Breast epithelium (tissue), 4 donors: ENCODE measurements at places on chromosomes 2 and 18. TPM values are rescaled to one million over a fixed set of nuclear protein-coding genes. Genes with fewer than 3 reads are reported as not detected.

GRCh38 chr2:165390875-165391274 lies 78.6 kb upstream of the CSRNP3 start:
- H3K4me1 ChIP-seq = no peaks in the 10 kb centered on the region
- no peak overlapping the region for H3K4me3 ChIP-seq
- no peaks in the 10 kb centered on the region for H3K36me3 ChIP-seq
- no peaks in the 10 kb centered on the region for H3K27me3 ChIP-seq
- no peak overlapping the region for H3K27ac ChIP-seq
- no peak for DNase-seq

- H3K27ac ChIP-seq = no peak overlapping the region
- H3K4me3 ChIP-seq = no peak overlapping the region
- no peaks in the 10 kb centered on the region for H3K27me3 ChIP-seq
- peaks cover 3% of the 10 kb centered on the region for H3K4me1 ChIP-seq
Observed at GRCh38 chr2:237618449-237618848, 8.9 kb upstream of the LRRFIP1 start.

DNA sequence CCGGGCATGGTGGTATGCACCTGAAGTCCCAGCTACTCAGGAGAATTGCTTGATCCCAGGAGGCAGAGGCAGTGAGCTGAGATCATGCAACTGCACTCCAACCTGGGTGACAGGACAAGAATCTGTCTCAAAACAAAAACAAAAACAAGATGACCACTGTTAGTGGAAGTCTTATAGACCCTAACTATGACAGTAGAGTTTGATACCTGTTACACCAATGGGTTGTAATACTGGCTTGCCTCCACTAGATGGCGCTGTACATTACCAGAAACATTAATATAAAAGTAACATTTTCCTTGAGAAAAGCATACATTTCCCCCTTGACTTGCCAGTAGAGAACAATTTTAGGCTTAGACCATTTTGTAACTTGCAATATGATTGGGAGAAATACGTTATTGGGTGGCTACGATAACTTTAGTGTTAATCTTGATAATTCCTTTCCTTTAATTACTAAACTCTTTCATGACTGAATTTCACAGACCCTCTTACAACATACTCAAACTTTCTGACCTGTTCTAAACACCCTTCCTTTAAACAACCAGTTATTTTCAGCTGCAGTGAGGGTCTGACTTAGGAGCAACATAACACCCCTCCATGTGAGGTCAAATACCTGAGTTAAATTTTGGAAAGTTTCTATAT lies 19.5 kb downstream of the SLC25A52 start:
- no peaks in the 10 kb centered on the region for H3K4me1 ChIP-seq
- H3K27me3 ChIP-seq = no peaks in the 10 kb centered on the region
- no peak for DNase-seq
- no peaks in the 10 kb centered on the region for H3K36me3 ChIP-seq
- no peak overlapping the region for H3K4me3 ChIP-seq

- peaks cover 6% of the 10 kb centered on the region for H3K4me1 ChIP-seq
- no peaks in the 10 kb centered on the region for H3K36me3 ChIP-seq
- DNase-seq = no peak
- H3K4me3 ChIP-seq = no peak overlapping the region
- H3K27me3 ChIP-seq = no peaks in the 10 kb centered on the region
Observed at GRCh38 chr2:195601361-195601760, 55.7 kb upstream of the SLC39A10 start.

DNA sequence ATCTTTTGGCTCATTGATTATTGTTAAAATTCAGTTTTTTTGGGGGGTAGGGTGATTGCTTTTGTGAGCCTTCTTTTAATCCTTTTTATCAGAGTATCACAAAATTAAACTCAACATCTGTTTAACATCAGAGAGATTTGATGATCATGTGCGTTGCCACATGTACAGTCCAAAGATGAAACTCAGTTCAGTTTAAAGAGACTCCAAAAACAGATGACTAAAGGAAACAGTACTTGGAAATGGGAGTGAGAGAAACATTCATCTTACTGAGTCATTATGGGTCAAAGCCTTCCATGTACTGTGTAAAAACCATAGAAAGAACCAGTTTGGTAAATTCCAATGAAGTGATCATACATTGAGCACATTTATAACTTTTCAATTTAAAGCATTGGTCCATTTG lies 53.0 kb downstream of the LYPD6 start:
- no peak overlapping the region for H3K4me3 ChIP-seq
- no peaks in the 10 kb centered on the region for H3K36me3 ChIP-seq
- DNase-seq = no peak
- no peak overlapping the region for H3K27ac ChIP-seq

Gene REL
- 49.0 TPM for total RNA-seq

Gene SP9
- total RNA-seq = 0.33 TPM

DNA sequence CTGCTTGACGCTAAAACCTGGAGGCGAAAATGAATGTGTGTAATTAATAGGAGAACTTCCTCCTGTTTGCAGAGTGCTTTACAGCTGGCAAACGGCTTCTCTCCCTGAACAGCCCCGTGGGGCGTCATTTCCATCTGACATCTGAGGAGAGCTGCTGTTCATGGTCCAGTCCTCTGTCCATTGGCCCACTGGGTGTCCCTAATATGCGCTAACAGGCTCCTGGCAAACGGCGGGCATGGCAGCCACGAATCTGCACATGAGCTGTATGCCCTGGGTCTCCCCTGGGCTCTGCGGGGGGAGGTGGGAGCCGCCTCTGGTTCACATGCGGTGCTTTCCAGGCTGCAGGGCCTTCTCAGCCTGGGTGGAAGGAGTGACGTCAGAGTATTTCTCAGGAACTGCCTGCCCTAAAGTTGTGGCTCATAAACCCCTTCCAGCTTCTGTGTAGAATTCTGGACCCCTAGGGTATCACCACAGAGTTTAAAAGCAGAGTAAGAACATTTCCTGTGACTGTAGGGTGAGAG lies 73.2 kb downstream of the LRRFIP1 start:
- no peak overlapping the region for H3K4me3 ChIP-seq
- H3K36me3 ChIP-seq = no peaks in the 10 kb centered on the region
- no peaks in the 10 kb centered on the region for H3K27me3 ChIP-seq
- peak overlapping the region; percentile 74 for H3K27ac ChIP-seq

- DNase-seq = no peak
- no peaks in the 10 kb centered on the region for H3K4me1 ChIP-seq
- no peaks in the 10 kb centered on the region for H3K36me3 ChIP-seq
Observed at GRCh38 chr2:167953776-167954175, 293.6 kb downstream of the STK39 start.

DNA sequence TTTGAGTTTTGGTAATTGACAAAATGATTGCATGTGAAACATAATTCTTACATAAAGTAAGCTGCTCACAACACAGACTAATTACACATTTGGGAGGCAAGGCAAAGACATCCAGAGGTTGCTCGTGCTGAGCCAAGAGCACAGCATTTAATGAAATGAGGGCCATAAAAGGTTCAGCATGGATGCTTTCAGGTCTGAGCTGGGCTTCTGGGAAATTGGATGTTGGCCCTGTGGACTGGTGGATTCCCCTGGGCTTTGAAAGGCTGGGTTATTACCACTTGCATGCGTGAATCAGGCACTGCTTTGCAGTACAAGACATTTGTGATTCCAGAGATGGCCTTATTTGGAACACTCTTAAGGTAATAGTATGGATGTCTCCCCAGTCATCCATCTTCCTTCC lies 533.5 kb upstream of the NRP2 start:
- no peaks in the 10 kb centered on the region for H3K27me3 ChIP-seq
- H3K36me3 ChIP-seq = no peaks in the 10 kb centered on the region
- H3K27ac ChIP-seq = no peak overlapping the region
- H3K4me1 ChIP-seq = no peaks in the 10 kb centered on the region

Gene INHBB
- total RNA-seq = 60.6 TPM

GRCh38 chr2:231795525-231796327 lies 9.5 kb downstream of the COPS7B start:
- no peaks in the 10 kb centered on the region for H3K36me3 ChIP-seq
- no peaks in the 10 kb centered on the region for H3K4me1 ChIP-seq
- no peak overlapping the region for H3K4me3 ChIP-seq
- DNase-seq = peak; percentile 21
- H3K27me3 ChIP-seq = no peaks in the 10 kb centered on the region

DNA sequence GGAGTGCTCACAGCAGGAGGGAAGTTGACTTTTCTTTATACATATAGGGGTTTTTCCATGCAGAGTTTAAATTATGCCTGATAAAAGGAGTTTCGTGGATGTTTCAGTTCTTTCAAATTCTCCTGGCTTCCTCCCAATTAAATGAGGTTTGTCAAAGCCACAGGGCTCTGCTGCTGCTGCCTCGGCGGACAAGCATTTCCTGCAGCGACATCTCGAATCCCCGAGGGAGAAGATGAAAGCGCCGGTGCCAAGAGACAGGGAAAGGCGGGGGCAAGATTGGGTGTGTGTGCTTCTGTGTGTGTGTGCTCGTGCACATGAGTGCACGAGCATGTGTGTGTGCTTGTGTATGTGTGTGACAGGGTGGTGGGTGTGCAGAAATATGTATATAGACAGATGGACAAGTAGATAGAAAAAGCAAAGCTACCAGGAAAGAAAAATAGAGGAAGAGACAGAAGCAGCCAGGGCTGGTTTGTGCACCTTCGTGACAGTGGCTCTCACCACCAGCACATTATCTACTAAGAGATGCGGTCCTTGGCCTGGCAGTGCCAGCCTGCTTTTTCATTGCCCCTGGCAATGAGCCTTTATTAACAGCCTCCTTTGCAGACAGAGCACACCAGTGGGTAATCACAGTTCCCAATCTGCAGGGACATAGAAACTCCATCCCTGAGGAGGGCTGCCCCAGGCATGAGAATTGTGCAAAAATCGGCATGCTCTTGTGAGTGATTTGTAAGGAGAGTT lies 76.2 kb downstream of the CDK15 start:
- H3K27me3 ChIP-seq = no peaks in the 10 kb centered on the region
- H3K4me3 ChIP-seq = peak overlapping the region; percentile 42
- DNase-seq = no peak
- no peak overlapping the region for H3K27ac ChIP-seq
- H3K36me3 ChIP-seq = no peaks in the 10 kb centered on the region
- peaks cover 15% of the 10 kb centered on the region for H3K4me1 ChIP-seq

GRCh38 chr2:101064868-101065549 lies 62.9 kb downstream of the RPL31 start:
- no peaks in the 10 kb centered on the region for H3K4me1 ChIP-seq
- H3K27me3 ChIP-seq = no peaks in the 10 kb centered on the region
- H3K36me3 ChIP-seq = no peaks in the 10 kb centered on the region
- H3K27ac ChIP-seq = peak overlapping the region; percentile 62

Gene FOXI3
- total RNA-seq = not detected

Gene LINC00305
- total RNA-seq = not detected

- H3K27me3 ChIP-seq = no peaks in the 10 kb centered on the region
- no peak for DNase-seq
- H3K27ac ChIP-seq = peak overlapping the region; percentile 84
- no peak overlapping the region for H3K4me3 ChIP-seq
- H3K4me1 ChIP-seq = no peaks in the 10 kb centered on the region
- H3K36me3 ChIP-seq = no peaks in the 10 kb centered on the region
Observed at GRCh38 chr18:48108136-48108535, 177.7 kb upstream of the SMAD2 start.

DNA sequence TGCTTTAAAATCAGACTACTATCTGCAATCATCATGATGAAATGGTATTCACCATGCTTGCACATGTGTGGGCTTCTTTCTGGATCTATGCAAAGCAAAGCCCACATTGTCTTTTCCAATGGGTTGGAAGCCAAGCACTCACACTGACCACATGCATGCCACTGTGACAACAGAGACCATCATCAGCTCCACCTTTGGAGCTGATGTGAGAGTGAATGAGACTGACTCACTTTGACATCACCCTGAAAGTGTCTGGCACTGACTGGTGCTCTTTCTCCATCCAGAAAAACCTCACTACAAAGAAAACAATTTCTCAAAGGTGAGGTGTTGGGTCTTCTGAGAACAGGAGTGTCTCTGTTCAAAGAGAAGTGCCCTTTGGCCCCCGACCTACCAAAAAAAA lies 4.7 kb downstream of the MYO5B start:
- H3K4me3 ChIP-seq = no peak overlapping the region
- no peaks in the 10 kb centered on the region for H3K27me3 ChIP-seq
- no peak for DNase-seq
- no peak overlapping the region for H3K27ac ChIP-seq
- H3K36me3 ChIP-seq = no peaks in the 10 kb centered on the region

Gene CACNB4
- total RNA-seq = 11.5 TPM

- no peaks in the 10 kb centered on the region for H3K36me3 ChIP-seq
- no peaks in the 10 kb centered on the region for H3K4me1 ChIP-seq
- DNase-seq = peak; percentile 85
Observed at GRCh38 chr2:9897331-9897737, 54.1 kb downstream of the TAF1B start.

DNA sequence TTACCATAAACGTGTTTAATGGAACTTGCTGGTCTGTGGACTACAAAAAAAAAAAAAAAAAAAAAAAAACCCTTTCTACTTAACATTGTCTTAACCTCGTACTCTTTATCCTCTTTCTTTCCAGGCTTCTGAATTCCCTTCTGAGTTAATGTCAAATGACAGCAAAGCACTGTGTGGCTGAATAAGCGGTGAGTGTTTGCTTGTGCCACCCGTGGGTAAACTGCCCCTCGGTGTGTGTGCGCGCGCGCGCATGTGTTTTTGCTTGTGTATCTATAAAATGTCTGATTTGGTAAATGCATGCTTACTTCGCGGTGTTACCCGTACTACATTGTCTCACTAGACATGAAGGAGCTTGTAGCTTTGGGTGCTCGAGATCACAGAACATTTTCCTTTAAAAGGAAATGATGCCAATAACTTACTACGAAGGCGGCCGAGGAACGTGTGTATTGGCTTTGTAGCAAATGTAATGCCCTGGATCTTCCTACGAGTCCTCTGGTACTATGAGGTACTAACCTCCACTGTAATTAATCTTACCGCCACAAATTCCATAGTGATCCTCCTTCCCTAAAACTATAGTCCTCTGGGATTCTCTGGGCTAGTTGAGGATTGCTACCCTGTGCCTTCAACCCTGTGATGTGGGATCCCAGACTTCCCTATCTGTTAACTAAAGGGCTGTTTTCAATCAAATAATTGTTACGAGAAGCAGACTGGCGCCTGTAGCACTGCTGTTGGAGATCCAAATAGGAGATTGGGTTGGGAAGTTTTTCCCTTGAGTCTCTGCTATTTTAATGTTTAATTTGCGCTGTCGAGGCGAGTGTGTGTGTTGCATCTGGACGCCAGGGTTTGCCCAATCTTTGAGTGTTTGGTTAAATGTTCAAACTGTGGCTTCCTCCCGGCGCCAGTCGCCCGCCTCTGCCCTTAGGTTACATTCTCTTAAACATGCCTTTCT lies 1.1 kb downstream of the ID2 start:
- no peaks in the 10 kb centered on the region for H3K27me3 ChIP-seq
- H3K36me3 ChIP-seq = no peaks in the 10 kb centered on the region
- peak overlapping the region; percentile 87 for H3K4me3 ChIP-seq
- H3K27ac ChIP-seq = peak overlapping the region; percentile 86
- DNase-seq = peak; percentile 53
- peaks cover 8% of the 10 kb centered on the region for H3K4me1 ChIP-seq

DNA sequence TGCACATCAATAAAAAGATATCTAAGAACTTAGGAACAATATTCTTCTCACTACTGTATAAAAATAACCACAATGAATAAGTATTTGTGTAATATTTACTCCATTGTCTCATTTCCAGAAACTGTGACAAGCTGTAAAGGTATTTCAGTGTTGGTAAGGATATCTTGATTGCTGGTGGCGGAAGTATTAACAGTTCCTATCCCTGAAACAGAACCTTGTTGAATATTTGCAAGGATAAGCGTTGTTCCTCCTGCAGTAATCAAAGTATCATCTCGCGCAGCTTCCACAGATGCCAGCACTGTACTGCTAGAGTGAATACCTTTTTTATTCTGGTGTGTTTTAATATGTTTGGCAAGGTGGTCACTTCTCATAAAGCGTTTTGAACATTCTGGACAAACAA lies 55.3 kb downstream of the SP3 start:
- no peak overlapping the region for H3K4me3 ChIP-seq
- no peak overlapping the region for H3K27ac ChIP-seq
- H3K36me3 ChIP-seq = no peaks in the 10 kb centered on the region

Gene FEV
- not detected for total RNA-seq
